Inflammatory macrophage treated with lipopolysaccharide for 4 hours (primary cell): ENCODE measurements at places on chromosomes 7 and 10.

DNA sequence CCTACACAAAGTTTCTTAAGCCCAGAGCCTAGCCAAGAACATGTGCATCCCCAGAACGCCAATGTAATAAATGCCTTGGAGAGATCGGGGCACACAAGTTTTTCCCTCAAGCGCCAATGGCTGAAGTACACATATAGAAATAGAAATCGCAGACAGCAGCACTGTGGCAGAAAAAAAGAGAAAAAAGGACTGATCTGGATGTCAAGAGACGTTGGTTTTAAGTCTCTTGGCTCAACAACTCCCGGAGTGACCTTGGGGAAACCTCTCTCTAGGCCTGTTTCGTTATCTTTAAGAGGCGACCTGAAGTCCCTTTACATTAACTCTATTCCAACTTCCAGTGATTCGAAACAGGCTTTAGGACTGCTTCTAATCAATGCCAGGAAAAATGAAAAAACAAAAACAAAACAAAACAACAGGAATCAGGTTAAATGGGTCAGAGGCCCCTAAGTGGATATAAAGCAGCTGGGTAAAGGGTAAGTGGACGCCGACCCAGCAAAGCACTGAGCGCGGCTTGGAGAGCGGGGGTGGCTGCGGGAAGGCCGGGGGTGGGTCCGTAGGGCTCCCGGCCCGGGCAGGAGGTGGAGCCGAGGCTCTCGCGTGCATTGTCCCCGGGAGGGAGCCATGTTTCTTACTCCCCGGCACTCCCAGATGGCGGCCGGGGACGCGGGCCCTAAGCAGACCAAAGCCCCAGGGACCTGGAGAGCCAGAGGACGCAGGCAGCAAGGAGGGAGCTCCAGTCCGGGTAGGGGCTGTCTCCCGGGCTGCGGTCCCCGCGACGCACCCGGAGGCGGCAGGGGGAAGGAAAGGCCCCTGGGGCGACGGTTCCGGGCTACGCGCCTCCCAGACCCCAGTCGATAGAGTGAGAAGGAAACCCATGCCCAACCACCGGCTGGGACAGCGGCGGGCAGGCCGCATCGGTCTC, 757 bp downstream of the EIF3A start:
- peak; percentile 81 for DNase-seq

- no peak for DNase-seq
Measured at GRCh38 chr7:128112018-128112780, 81.0 kb upstream of the LRRC4 start.

DNA sequence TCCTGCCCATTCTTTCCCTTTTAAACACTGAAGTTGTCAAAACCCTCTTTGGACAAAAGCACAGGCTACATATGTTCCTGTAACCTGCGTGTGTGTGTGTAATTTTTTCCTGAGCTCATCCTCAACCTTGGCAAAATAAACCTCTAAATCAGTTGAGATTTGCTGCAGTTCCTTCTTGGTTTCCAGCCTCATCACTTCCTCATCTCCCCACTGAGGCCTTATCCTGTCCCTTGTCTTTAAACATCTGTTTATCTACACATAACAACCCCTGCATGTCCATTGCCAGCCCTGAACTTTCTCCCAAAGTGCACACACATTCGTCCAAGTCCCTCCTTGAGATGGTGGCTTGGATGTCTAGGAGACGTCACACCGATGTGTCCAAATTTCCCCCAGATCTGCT, 35.5 kb downstream of the LYZL2 start:
- DNase-seq = no peak

- no peak for DNase-seq
Measured at GRCh38 chr7:115271332-115272235, 349.7 kb downstream of the MDFIC start.

- peak; percentile 33 for DNase-seq
Measured at GRCh38 chr7:16891338-16891737, 9.6 kb upstream of the AGR3 start.

DNA sequence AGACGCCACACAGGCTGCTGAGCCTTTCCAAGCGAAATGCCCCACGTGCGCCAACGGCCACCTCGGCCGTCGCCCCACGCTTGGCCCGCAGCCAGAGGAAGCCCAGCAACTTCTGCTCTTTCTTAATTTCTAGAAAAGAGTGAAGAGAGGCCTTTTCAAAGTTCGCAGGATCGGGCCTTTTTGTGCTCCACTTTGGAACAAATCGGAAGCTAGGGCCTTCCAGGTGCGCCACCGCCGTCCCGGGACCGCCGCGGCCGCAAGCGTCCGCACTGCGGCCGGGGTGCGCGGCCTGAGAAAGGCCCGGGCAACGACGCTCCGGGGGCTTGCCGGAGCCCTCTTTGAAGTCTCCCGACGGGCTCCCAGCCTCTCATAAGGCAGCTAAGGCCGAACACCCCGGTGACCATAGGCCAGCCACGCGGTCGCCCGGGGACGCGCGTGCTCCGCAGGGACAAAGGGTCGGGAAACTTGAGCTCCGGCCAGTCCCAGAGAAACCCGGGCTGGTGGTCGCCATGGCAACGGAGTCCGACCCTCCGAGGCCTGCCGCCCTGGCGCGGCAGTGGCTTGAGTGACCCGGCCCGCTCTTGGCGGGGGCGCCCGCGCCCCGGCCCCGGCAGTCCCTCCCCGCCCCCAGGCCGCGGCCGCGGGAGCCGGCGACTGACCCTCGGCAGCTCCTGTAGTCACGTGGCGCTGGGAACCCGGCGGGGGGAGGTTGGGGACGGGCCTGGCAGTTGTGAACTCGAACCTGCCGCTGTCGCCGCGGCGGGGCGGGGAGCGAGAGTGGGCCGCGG, at the start of gene REPIN1:
Gene REPIN1, plus strand, starts transcription at position 727 of the 788 bp plus-strand sequence. CDS start 890 bp downstream, outside the sequence.
- peak; percentile 80 for DNase-seq

GRCh38 chr10:102678842-102679289, 34.6 kb downstream of the TRIM8 start:
- peak; percentile 61 for DNase-seq

DNA sequence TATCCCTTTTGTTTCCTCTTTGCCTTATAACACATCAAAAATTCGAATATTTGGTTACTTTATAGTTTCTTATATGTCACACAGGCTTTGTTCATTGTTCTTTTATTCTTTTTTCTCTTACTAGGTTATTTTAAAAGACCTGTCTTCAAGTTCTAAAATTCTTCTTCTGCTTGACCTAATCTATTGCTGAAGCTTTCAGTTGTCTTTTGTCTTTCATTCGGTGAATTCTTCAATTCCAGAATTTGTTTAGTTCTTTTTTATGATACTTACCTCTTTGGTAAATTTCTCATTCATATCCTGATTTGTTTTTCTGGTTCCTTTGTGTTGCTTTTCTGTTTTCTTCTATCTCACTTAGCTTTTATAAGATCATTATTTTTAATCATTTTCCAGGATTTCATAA, 188.4 kb downstream of the ZEB1 start:
- DNase-seq = no peak

- no peak for DNase-seq
Measured at GRCh38 chr10:120156614-120157274, 264.2 kb downstream of the SEC23IP start.

- no peak for DNase-seq
Measured at GRCh38 chr7:63031838-63032436, 966.7 kb upstream of the ZNF722 start.

DNA sequence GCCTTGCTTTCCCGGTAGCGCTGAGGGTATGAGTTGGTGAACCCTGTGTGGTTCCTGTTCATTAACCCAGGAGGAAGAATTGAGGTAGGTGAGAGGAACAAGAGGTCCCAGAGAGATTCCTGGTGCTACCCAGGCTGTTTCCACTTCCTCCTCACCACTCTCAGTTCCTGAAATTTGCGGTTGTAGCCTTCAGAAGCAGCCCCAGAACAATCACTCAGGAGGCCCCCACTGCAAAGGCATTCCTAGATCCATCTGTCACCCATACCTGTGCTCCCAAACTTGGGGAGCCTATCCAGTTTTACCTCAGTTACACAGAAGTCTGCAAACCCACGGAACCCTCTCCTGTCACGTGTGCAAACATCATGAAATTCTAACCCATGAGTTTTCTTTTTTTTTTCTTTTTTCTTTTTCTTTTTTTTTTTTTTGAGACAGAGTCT, 9.0 kb upstream of the PIP4K2A start:
- DNase-seq = peak; percentile 78

- peak; percentile 96 for DNase-seq
Measured at GRCh38 chr10:110492069-110492822, 5.5 kb upstream of the DUSP5 start.

- no peak for DNase-seq
Measured at GRCh38 chr7:30005464-30005863, 15.9 kb upstream of the SCRN1 start.

DNA sequence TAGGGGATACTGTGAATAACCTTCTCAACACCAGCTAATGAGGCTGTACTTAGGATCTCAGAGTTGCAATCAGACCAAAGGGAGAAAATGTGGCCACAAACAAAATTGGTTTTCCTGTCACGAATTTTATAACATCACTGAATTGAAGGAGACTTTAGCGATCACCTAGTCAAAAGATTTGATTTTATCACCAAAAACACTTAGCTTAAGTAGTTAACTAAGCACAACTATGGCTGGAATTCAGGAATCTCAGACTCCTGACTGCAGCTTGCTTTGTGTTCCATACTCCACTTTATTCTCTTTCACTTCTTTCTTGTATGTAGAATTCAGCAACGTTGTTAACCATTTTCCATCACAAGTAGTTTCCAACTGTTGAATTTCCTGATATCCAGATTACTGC, 152.0 kb downstream of the SLC16A9 start:
- no peak for DNase-seq

GRCh38 chr7:44936322-44936721, 42.5 kb downstream of the MYO1G start:
- no peak for DNase-seq

GRCh38 chr10:58740620-58741369, 228.1 kb downstream of the BICC1 start:
- no peak for DNase-seq

GRCh38 chr10:103114876-103115275, 78.2 kb downstream of the NT5C2 start:
- no peak for DNase-seq

DNA sequence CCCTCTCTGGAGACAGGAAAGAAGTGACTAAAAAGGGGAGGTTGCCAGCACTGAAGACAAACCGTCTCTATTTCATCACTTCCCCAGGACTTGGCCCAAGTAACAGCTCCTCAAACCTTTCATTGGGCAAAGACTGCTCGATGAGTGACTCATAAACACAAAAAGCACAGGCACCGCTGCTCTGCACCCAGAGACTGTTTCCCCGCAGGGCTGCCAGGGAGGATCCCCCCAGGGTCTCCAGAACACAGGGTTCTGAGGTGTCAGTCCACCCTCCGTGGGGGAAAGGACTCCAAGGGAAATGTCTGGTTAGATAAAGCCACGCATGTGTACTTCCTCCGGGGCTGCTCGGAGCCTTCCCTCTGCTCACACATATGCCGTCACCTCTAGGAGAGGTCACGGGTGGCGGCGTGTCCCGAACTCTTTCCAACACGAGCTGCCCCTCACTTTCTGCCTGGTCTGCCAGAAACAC, 59.9 kb downstream of the INSIG1 start:
- DNase-seq = peak; percentile 89

- DNase-seq = no peak
Measured at GRCh38 chr10:88125766-88126165, 262.3 kb downstream of the PTEN start.

GRCh38 chr7:156157409-156158012, 345.2 kb upstream of the SHH start:
- DNase-seq = no peak

DNA sequence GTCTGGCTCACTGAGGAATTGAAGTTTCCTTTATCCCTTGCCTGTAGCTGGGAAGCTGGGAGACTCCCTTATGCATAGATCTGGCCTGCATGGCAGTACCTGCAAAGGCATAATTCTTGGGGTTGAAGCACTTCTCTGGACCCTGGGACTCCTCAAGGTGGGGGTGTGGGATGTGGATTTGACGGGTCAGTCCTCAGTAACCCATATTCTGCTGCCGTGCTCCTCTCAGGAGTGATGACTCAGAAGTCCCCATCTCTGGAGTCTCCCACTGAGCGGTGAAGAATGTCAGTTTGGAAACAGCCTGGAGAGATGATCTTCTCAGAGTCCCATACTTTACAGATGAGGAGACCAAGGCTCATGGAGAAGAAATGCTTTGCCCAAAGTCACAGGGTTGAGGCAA, 49.0 kb downstream of the SORCS3 start:
- no peak for DNase-seq

- peak; percentile 35 for DNase-seq
Measured at GRCh38 chr7:36440880-36441279, 51.2 kb downstream of the ANLN start.

DNA sequence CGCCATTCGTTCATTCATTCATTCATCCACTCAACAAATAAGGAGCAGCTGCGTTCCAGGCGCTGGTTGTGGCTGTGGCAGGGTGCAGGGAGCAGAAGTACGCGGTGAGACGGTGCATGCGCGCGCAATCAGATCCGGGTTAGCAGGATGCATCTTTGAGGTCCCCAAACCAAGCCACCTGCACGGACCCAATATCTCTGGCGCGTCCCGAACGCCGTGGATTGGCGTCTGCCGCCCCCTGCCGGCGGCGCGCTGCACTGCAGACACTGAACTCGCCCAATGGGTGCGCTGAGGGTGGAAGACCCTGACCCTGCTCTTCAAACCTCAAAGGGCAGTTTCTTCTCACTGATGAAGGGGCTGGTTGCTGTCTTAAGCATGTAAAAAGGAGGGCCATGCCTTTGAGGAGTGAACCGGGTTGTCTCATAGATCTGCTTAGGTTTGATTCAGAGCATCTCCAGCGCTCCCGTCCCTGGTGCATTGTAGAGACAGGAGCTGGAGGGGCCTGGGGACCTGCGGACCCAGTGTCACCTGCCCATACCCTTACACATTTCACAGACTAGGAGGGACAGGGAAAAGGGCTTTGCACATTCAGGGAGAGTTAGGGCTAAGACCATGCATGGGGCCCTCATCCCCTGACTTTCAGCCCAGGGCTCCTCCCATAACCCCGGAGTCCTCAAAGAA, 102.5 kb downstream of the RAMP3 start:
- DNase-seq = peak; percentile 26

GRCh38 chr7:105800442-105800841, 76.0 kb downstream of the ATXN7L1 start:
- no peak for DNase-seq

- DNase-seq = no peak
Measured at GRCh38 chr10:92542458-92542857, 31.4 kb downstream of the IDE start.

- DNase-seq = no peak
Measured at GRCh38 chr7:2209961-2210323, 22.8 kb downstream of the MAD1L1 start.

GRCh38 chr10:124058346-124059003, 34.9 kb downstream of the CHST15 start:
- DNase-seq = no peak

- DNase-seq = no peak
Measured at GRCh38 chr7:155109121-155109520, 39.0 kb downstream of the HTR5A start.

DNA sequence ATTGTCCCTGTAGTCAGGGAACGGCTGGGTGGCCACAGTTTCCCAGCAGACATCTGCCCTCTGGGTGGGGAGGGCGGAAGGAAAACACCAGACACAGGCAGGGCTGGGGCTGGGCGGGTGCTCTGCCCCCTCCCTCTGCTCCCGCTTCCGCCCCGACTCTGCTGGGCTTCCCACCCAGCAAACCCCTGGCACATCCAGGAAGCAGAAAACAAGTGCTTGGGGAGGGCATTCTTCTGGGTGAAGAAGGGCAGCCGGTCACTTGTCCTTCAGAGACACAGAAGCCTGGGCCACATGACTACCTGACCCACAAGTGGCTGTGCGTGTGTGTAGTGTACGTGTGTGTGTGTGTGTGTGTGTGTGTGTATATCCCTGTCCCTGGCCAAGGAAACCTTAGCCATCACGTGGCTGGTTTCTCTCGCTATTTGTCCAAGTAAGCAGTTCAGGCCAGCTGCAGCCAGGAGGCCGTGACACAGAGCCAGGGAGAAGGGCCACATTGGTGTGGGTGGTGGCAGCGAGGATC, 77.9 kb downstream of the ZMIZ1 start:
- DNase-seq = peak; percentile 63

- no peak for DNase-seq
Measured at GRCh38 chr7:52670608-52671225, 364.7 kb upstream of the POM121L12 start.
